Astrocyte (in vitro differentiated cells and primary cell): ENCODE measurements at places on chromosomes 1 and 21.
A peak's percentile ranks its signal among the peaks of the same experiment; 100 is the strongest.

GRCh38 chr1:2989185-2989584, 32.1 kb upstream of the ACTRT2 start:
- no peak for DNase-seq

- peak; percentile 10 for DNase-seq
Measured at GRCh38 chr1:245804696-245805095, 649.9 kb downstream of the KIF26B start.

DNA sequence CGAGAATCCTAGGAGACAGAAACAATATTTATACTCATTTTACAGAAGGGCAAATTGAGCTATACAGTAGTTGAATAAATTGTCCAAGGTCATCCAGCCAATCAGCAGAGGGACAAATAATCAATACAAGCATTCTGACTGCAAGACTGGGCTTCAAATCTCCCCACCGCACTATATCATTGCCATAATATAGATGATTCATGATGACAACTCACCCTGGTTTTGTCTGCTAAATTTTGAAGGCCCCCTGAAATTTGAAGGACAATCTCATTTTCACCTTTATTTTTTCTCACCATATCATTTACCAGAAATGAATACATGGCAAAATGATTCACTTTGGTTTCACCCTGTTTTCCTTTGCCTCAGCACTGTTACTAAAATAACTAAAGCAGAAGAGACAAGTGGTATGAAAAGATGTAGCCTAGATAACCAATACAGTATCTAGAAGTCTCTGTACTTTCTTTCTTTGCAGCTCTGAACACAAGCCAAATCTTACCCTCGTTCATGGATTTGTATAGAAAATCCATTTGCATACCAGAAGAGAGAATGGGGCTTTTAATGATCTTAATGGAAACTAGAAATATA, 292.5 kb downstream of the TTLL7 start:
- no peak for DNase-seq

GRCh38 chr1:51303315-51303714, 27.0 kb downstream of the TTC39A start:
- no peak for DNase-seq

- peak; percentile 36 for DNase-seq
Measured at GRCh38 chr21:17612023-17612564, 607 bp downstream of the BTG3 start.

GRCh38 chr21:44868707-44869106, 4.8 kb downstream of the PTTG1IP start:
- DNase-seq: no peak
